ENCODE measurements at places on chromosomes 12 and 14. TPM values are rescaled to one million over a fixed set of nuclear protein-coding genes. Genes with fewer than 3 reads are reported as not detected.

ACVRL1 gene
- 19.8 TPM for total RNA-seq

SALL2 gene
- 1.7 TPM for total RNA-seq

GPX2 gene
- total RNA-seq, result not detected

ACSS3 gene
- 22.3 TPM for total RNA-seq

HOXC11 gene
- 0.14 TPM for total RNA-seq

TSHR gene
- total RNA-seq, result not detected

RIN3 gene
- 4.7 TPM for total RNA-seq

KRT75 gene
- not detected for total RNA-seq

OR4E2 gene
- total RNA-seq, result not detected

FKBP11 gene
- 38.7 TPM for total RNA-seq

CEP128 gene
- 2.6 TPM for total RNA-seq

RAD9B gene
- total RNA-seq, result 0.46 TPM

MMP14 gene
- total RNA-seq, result 348 TPM

STAC3 gene
- 0.14 TPM for total RNA-seq

GLT1D1 gene
- total RNA-seq, result not detected

GPD1 gene
- total RNA-seq, result not detected

REP15 gene
- total RNA-seq, result 0.43 TPM

HDAC7 gene
- 19.6 TPM for total RNA-seq

ERP27 gene
- not detected for total RNA-seq

PTGER2 gene
- 6.6 TPM for total RNA-seq

AHNAK2 gene
- 59.3 TPM for total RNA-seq

ITGA7 gene
- total RNA-seq, result 1.8 TPM

LRP1-AS gene
- not detected for total RNA-seq

RIC8B gene
- 11.9 TPM for total RNA-seq

RASSF9 gene
- 0.85 TPM for total RNA-seq

FGD4 gene
- total RNA-seq, result 6.0 TPM

SMCO2 gene
- 0.14 TPM for total RNA-seq

MGAT4C gene
- not detected for total RNA-seq

TAS2R13 gene
- total RNA-seq, result 0.85 TPM

SETD3 gene
- 29.2 TPM for total RNA-seq

PLXNC1 gene
- total RNA-seq, result 7.7 TPM

AKAP5 gene
- 0.74 TPM for total RNA-seq
